PC-3 (cell line): ENCODE measurements at places on chromosomes 6 and 20.

DNA sequence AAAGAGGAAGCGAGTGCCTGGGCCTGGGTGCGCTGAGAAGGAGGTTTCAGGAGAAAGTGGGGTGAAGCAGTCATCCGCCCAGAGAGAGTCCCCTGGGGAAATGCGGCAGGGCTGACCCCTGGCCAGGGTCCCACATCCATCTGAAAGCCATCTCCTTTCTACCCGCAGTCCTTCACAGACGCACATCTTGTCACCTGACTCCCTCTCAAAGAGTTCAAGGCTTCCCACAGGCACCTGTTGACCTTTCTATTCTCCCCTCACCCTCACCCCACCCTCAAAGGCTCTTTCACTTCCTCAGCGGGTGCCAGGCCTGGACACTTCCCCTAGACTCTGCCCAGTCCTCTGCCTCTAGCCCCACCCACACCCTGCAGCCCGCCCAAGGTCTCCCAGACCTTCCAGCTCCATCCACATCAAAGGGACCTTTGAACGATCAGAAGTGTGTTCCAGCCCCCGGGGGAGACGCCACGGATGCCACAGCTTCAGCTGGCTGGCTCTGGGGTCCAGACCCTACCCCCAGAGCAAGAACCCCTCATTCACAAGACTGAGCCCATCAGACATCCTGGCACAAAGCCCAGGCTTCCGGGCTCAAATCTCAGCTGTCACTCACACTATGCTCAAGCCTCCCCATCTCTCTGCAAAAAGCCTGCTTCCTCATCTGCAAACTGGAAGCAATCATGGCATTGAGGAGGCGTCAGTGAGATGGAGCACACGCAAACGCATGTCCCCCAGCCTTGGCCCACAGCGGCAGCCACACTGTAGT, 2.1 kb downstream of the CTSZ start:
- DNase-seq, result no peak

GRCh38 chr6:54646069-54646950, 200.3 kb upstream of the FAM83B start:
- peak; percentile 48 for DNase-seq

GRCh38 chr20:49768204-49769047, 44.2 kb upstream of the SLC9A8 start:
- DNase-seq, result peak; percentile 99

- DNase-seq, result no peak
Measured at GRCh38 chr6:136072691-136073090, 177.4 kb downstream of the MTFR2 start.

GRCh38 chr6:845566-845965, 152.6 kb upstream of the EXOC2 start:
- DNase-seq, result no peak

GRCh38 chr6:170424604-170425126, 118.1 kb downstream of the FAM120B start:
- DNase-seq, result no peak

DNA sequence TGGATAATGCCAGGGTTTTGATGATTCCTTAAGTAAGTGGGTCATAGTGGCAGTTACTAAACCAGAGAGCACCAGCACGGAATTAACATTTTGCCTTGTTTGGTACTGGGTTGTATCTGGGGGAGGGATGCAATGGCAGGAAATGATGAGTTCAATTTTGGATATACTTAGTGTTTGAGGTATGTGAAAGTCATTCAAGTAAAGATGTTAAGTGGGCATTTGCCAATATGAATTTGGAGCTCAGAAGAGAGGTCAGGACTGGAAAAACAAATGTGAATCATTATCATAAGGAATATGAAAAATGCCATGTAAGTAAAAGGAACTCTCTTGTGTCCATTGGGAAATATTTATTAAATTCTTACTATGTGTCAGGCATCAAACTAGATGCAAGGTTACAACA, 6.2 kb downstream of the PXT1 start:
- DNase-seq, result peak; percentile 36

- no peak for DNase-seq
Measured at GRCh38 chr6:167402195-167402686, 77.4 kb downstream of the TTLL2 start.

DNA sequence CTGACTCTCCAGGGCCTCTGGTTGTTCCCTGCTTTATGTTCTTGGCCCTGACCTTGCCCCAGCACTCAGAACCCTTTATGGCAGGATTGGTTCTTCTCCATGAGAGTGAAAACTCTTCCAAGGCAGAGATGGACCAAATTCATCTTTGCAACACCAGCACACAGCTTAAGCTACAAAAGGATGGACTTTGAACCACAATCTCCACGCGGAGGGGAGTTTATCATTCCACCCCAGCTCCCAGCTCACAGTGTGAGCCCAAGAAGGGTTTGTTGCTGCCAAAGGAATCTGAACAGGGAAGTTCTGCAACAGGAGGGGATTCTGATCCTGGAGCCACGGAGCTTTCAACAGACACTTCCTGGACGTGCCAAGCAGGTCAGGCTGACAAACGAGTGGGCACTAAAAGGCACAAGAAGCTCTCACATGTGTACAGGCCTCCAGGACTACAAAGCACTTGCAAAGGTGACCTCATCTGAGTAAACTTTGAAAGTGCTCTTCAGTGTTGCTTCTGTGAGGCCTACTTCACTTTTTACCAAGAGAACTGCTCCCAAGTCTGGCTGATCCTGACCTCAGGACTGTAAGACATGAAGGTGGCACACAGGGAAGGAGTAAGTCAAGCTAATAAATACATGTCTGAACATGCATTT, 8.9 kb downstream of the FITM2 start:
- no peak for DNase-seq

DNA sequence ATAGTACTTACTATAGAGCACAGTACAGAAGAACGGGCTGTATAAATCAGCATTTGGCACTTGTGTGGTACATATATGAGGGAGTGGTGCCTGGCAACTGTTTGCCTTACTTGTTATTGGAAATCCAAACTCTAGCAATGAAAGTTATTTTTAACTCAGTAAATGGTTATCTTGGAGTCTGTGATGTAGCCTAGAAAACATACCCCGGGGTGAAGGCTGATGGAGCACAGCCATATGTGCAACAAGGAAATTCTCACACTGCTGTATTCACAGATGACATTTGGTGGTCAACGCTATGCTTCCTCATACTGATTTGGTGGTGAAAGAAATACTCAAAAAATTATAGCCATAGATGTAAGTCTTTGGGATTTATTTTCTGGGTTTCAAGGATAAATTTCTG, 807.5 kb upstream of the FLRT3 start:
- DNase-seq, result no peak

- DNase-seq, result peak; percentile 93
Measured at GRCh38 chr6:30154709-30155519, 6.1 kb downstream of the TRIM10 start.

- DNase-seq, result no peak
Measured at GRCh38 chr6:80357674-80358073, 251.2 kb downstream of the BCKDHB start.

- no peak for DNase-seq
Measured at GRCh38 chr20:62621251-62622110, 20.8 kb upstream of the SLCO4A1 start.

- DNase-seq, result no peak
Measured at GRCh38 chr20:57837208-57838035, 127.6 kb upstream of the PMEPA1 start.

DNA sequence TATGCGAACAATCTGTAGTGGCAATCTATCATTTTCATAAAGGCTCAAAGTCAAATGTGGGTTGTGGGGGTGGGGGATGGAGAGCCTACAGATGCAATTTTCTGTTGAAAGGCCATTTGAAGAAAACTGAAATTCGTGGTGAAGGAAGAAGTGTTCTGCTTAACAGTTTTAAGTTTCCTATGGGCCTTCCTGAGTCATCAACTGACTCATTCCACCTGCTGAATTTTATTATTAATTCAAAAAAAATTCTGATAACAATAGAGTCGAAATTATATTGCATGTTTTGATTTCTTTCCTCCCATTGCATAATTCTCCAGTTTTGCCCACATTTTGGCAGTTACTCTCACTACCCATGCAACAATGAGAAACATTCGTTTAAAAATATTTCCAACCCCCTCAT, 622.3 kb upstream of the ARID1B start:
- peak; percentile 60 for DNase-seq

DNA sequence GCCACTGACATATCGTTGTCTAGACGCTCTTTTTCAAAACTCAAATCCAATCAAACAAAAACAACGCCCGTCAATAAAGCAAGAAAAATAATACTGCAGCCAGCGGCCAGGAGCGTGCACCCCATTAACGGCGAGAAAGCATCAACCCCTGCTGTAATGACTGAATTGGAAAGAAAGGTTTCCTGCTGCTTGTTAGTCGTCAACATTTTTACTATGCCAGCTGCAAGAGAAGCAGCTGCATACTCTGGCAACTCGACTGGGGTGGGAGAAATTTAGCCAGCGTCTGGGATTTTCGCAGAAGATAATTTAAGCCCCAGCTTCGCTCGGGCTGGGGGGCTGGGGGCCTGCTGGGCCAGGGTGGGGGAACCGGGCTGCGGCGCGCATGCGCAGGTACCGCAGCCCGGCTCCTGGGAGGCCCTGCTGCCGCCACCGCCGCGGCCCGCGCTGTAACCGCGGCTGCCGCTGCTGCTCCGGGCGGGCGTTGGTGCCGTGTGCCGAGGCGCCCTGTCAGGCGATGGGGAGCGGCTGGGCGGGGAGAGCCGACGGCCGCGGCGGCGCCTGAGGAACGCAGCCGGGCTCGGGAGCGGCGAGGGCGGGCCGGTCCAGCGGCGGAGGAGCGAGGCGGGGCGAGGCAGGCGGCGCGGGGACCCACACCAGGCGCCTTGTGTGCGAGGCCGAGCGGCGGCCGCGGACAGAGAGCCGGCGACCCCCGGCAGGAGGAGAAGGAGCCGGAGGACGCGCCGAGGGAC, 732 bp upstream of the STXBP5 start:
- DNase-seq, result peak; percentile 54

DNA sequence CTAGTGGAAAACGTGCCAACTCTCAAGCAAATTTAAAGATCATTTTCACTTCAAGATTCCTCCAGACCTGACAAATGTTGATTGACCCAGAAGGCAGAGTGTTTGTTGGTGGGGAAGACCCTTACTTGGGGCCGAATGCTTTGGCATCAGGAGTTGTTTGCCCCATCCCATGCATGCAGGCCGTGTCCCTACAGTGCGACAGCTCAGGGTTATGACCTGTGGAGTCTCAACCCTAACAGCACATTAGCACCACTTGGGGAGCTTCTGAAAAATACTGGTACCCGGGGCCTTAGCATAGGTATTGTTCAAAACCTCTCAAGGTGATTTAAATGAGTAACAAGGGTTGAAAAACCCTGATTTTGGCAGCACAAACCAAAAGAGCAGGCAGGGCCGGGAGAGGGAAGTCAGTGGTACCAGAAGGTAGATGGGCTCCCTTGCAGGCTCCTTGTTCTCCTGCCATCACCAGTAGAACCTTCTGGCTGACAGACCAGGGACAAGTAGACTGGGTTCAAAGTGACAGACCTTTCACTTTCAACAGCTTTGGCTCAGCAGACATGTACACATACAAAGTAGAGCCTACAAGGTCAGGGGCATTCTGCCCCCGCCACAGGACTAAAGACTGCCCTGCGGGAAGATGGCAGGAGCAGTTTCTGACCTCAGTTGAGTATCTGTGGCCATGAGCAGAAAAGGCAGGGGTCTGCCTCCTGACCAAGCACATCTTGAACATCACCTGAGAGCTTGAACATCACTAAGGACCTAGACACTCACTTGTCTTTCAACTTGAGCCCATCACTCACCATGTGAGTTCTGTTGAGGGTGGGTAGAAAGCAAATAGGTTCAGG, 39.6 kb downstream of the PLCG1 start:
- DNase-seq, result no peak

GRCh38 chr6:95417856-95418255, 159.5 kb upstream of the MANEA start:
- no peak for DNase-seq

GRCh38 chr20:19769507-19769906, 11.4 kb downstream of the RIN2 start:
- DNase-seq, result no peak

GRCh38 chr6:97885325-97885724, 602.3 kb upstream of the MMS22L start:
- DNase-seq, result no peak

GRCh38 chr20:50321797-50322480, 131.3 kb downstream of the CEBPB start:
- no peak for DNase-seq

DNA sequence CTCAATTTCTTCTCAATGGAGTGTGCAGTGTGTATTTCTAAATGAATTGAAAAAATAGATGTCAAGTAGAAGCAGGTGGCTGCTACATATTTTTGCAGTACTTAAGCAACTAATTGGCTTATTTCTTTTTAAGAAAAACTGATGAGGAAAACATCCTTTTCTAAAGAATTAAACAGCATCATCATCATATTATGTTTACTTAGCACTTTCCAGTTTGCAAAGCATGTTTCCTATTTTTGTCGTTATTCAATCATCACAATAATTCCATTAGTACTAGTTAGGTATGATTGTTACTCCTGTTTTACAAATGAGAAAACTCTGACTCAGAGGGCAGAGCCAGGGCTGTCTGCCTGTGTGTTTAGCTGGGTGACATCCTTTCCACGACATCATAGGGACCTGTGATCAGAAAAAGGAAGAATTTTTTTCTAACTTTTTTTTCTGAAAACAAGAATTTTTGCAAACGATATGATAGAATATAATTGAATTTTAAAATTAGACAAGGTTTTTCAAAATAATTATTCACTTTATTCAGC, 22.7 kb upstream of the BMP6 start:
- no peak for DNase-seq

GRCh38 chr6:34143884-34144580, 1.9 kb downstream of the GRM4 start:
- no peak for DNase-seq

DNA sequence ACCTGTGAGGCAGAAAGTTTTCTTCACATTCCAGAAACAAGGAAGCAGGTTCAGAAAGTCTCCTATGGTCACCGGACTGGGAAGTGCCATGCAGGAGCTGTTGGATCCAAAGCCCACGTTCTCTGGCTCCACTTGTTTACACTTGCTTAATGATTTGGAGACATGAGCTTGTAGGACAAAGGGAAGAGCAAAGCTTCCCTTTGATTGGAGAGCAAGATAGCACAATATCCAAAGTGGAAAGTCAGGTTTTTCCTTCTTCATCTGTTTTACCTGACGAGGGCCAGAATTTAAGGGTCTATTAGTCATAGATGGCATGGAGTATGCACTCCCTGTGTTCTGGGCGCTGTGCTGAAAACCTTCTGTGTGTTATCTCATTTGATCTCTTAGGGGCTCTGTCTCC, 81.2 kb downstream of the PDE7B start:
- peak; percentile 89 for DNase-seq

DNA sequence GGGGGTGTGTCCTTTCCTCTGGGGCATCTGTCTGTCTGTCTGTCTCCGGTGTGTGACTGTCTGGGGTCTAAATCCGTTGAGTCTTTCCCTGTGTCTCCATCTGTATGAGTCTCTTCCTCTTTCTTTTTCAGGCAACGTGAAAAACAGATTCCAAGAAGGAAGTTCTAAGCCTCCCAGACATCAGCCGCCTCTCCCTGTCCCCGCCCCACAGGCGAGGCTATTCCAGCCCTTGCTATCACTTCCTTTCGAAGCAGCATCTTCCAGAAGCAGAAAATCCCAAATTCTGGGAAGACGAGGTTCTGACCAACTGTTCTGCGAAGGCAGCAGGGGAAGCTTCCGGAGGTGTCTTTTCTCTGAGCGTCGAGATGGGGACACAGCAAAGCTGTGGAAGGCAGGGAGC, 34.0 kb downstream of the PMEPA1 start:
- no peak for DNase-seq

- DNase-seq, result peak; percentile 5
Measured at GRCh38 chr6:119426619-119427018, 77.1 kb upstream of the MAN1A1 start.

- DNase-seq, result no peak
Measured at GRCh38 chr6:164996838-164997237, 312.6 kb downstream of the C6orf118 start.
